ENCODE measurements at places on chromosomes 5 and 9.
A peak's percentile ranks its signal among the peaks of the same experiment; 100 is the strongest.

DNA sequence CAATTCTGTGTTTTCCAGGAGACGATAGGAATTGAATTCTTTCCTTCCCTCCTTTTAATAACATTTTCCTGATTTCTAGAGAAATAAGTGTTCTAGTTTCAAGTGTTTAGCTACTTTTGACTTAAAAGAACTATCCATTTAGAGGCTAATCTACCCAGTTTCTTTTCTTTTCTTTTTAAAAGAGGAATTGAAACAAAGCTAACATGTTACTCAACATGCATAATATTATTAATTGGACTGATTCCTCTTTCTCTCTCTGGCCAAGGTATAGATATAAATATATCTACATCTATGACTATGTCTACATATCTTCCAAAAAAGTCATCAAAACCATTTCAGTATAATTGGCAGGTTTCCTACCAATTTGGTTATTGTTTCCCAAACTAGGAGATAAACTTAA, 309.8 kb downstream of the TRPM3 start:
- DNase-seq: no peak

- DNase-seq: no peak
These were observed 41.9 kb downstream of the ABCA1 start for GRCh38 chr9:104885818-104886709.

GRCh38 chr5:81019748-81020147, 59.6 kb downstream of the RASGRF2 start:
- no peak for DNase-seq

- no peak for DNase-seq
These were observed 43.8 kb downstream of the SPRY4 start for GRCh38 chr5:142281008-142281367.

DNA sequence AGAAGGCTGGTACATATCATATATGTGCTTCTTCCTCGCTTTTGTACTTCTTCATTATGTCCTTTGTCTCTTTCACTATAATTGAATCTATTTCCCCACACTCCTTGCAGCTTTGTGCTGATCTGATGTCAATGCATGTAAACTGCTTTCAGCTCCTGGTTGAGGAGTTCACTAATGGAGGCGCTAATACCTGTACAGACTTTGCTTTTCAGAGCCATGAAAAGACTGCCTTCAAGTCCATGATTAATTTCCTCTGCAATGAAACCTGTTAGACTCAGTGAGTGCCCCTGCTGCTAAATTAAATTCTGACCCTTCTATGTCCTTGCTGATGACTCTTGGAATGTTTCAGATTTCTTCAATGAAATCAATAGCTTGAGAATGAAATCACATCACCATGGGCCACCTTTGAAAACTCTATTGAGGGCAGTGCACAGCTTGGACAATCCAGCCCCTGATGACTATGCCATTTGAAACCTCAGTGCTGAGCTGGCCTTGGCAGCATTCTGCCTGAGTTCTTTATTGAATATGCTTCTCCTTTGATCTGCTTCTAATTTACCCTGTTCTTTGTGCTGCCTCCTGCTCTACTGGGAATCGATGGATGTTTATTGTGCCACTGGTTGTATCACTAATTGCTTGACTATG, 358.2 kb upstream of the DMAC1 start:
- no peak for DNase-seq

DNA sequence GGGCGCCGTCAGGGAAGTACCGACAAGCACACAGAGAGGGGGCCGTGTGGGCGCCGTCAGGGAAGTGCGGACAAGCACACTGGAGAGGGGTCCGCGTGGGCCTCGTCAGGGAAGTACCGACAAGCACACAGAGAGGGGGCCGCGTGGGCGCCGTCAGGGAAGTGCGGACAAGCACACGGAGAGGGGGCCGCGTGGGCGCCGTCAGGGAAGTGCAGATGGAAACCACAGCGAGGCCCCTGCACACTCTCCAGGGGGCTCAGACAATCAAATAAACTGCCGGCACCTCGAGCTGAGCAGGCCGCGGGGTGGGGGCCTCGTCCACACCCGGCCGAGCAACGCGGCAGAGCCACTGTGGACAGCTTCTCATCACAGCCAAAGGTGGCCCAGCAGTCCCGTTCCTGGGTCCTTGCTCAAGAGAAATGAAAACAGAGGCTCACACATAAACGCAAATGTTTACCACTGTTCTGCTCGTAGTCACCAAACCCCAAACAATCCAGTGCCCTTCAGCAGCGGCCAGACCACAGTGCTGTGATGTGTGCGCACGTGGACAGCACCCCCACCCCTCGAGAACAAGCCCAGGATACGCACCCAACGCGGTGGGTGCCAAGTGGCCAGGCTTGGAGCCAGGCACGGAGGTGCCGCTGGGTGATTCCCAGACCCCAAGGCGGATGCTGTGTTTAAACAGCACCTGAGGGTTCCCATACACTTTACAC, 24.7 kb downstream of the TPPP start:
- no peak for DNase-seq

- DNase-seq: no peak
These were observed 152.5 kb downstream of the TRIO start for GRCh38 chr5:14295610-14296009.

DNA sequence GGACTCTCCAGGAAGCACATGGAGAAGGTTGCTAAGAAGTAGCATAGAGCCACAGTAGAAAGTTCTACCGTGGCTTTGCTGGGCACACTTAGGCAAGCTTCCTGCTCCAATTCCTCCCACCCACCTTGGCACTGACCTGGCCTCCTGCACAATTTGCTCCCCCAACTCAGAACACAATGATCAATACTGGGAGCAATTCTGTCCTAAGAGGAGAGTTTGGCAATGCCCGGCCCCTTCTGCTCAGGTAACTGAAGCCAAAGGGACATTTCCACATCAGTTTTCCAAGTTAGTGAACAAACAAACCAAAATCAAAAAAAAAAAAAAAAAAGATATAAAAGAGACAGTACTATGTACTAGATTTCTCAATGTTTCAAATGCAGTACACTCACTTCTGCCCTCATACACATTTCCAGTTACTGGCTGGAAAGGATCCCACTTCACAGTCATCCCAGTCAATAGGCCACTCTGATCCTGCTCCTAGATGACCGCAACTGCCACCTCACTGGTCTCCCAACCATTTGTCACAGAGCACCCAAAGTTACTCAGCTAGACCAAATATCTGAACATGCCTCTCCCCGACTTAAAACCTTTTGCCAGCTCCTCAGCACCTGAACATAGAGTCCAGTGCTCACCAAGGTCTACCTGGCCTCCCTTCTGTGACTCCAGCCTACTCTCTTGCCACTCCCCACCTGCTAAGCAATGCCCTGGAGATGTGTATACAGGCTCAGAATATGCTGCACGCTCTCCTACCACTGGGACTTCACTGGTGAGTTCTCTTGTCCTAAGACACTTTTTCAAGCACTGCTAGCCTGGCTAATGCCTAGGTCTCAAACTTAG, 21.3 kb downstream of the ABCA1 start:
- no peak for DNase-seq

DNA sequence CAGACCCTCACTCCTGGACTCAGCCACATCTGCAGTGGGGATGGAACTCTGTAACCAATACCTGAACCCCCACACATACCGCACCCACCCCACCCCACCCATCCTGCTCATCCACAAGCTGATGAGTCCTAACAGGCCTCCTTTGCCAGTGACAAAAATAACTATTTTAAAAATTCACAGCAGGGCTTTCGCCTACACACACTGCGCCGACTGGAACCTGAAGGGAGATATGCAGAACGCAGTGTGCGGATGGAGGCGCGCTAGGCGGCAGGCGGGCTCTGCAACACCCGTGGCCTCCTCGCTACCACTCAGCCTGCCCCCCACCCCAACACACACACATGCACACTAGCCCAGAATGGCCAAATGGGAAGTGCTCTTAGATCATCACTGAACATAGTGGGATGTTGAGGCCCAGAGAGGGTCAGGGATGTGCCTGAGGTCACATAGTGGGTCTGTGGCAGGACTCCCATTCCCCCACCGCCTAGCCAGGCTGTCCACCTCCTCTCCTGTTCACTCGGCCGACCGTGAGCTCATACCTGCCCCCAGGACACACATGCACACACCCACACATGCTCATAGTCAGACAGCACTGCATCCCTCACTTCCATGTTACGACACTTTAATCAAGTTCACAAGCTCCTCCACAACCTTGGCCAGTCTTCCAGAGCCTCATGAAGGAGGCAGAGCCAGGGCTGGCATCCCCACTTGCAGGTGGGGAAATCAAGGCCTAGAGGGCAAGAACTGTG, 6.3 kb upstream of the CAMK2A start:
- no peak for DNase-seq

GRCh38 chr5:57492632-57493031, 10.0 kb upstream of the ACTBL2 start:
- DNase-seq: no peak

- no peak for DNase-seq
These were observed 133.2 kb upstream of the PANK3 start for GRCh38 chr5:168712280-168712924.

GRCh38 chr5:1772634-1773033, 27.0 kb downstream of the MRPL36 start:
- no peak for DNase-seq

- DNase-seq: no peak
These were observed 14.5 kb upstream of the ANKRD55 start for GRCh38 chr5:56247592-56247991.

GRCh38 chr5:31221001-31221400, 27.5 kb downstream of the CDH6 start:
- no peak for DNase-seq

DNA sequence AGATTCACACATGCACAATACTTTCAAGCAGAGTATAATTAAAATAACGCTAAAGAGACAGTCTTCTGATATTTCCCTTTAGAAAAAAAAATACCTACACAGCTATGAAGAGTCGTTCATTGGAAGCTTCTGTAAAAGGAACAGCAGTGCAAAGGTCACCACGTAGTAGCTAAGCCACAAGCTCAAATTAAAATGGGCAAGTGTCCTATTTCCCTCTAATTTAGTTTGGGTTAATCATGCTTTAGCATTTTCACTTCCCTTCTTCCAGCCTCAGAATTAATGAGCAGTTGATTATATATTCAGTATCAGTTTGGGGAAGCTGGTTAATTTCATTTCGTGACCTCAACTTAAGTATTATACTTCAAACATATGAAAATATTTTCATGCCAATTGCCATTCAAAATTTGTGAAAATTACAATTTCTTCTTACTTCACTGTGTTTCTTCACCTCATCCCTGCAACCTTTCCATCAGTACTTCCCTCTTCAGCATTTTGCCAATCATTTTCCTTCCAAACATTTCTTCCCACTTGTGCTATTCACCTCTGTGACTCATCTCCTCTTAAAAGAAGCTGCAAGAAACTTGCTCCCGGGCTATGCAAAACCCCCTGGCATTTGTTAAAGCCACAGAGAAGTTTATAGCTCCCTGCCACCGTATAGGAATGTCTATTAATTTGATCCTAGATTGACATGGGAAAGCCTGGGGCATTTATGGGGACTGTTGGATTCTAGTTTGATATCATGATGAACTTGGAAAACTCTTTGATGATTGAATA, 83.0 kb downstream of the DMRTA1 start:
- no peak for DNase-seq

DNA sequence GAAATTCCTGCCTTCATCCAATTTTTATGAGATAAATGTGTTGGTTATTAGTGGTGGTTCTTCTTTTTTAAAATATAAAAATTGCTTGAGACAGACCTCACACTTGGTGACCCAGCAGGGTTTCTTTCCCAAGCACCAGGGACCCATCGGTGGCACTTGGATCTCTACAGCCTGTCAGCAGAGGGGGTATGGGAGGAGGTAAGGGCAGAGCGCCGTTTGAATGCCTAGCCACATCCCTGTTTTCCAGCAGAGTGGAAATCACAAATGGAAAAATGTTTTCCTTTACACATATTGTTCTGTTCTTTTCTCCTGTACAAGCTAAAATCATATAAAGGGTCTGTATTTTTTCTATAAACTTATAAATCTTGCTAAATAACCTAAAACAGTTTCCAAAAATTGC, 248.0 kb downstream of the NR3C1 start:
- no peak for DNase-seq

GRCh38 chr5:65050140-65050539, 281.4 kb downstream of the CWC27 start:
- no peak for DNase-seq

DNA sequence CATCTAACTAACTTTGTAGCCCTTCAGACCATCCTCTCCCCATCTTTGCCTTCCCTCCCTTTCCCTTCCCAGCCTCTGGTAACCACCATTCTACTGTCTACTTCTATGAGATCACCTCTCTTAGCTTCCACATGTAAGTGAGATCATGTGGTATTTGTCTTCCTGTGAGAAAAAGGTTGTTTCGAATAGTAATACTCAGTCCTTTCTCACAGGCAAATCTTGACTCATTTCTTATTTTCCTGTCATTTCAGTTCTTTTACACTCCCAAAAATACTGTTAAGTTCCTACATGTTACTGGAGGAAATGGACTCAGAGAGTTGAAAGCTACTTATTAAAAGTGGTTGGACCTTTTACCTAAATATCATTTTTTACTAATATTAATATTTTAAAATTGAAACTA, 82.1 kb downstream of the SLF1 start:
- DNase-seq: no peak

- peak; percentile 32 for DNase-seq
These were observed 639 bp downstream of the INVS start for GRCh38 chr9:100099722-100100042.

- no peak for DNase-seq
These were observed 1.7 kb upstream of the CMYA5 start for GRCh38 chr5:79687889-79688288.

- DNase-seq: no peak
These were observed 361.3 kb downstream of the PTPRD start for GRCh38 chr9:10251490-10251889.

GRCh38 chr9:129851821-129852220, 16.6 kb downstream of the USP20 start:
- no peak for DNase-seq

DNA sequence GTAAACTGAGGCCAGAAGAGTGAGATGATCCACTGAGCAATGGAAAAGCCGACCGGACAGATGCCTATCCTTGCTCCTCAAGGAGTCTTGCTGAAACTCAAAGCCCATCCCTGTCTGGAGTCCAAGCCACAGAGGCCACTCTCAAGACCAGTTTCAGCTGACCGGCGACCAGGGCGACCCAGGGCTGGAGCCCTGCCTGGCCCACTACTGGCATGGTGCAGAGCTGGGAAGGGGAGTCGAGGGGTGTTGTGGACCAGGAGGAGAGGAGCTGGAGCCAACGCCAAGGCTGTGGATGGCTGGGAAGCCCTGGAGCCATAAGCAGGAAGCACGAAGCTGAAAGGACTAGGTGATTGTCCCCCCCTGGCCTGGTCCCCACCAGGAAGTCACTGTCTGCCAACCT, 22.1 kb downstream of the FAM163B start:
- no peak for DNase-seq

DNA sequence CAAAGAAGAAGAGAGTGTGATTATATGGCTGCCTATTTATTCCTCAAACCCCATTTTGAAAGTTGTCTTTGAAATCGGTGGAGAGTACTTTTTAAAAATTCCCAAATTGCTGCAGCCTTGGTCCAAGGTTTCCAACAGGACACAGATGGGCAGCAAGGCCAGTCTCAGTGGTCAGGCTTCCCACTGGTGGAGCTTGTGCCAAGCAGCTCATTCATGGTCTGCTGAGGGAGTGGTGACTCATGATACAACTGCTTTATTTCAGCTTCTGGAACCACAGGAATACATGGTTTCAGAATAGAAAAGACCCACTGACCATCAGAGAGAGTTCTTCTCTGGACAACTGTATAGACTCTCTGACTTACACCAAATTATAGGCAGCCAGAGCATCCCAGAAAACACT, 673.1 kb upstream of the KLF4 start:
- DNase-seq: no peak

- peak; percentile 57 for DNase-seq
These were observed 16.6 kb upstream of the RALGDS start for GRCh38 chr9:133137451-133138231.
